ENCODE measurements at places on chromosomes 2 and 18.
A peak's percentile ranks its signal among the peaks of the same experiment; 100 is the strongest.

DNA sequence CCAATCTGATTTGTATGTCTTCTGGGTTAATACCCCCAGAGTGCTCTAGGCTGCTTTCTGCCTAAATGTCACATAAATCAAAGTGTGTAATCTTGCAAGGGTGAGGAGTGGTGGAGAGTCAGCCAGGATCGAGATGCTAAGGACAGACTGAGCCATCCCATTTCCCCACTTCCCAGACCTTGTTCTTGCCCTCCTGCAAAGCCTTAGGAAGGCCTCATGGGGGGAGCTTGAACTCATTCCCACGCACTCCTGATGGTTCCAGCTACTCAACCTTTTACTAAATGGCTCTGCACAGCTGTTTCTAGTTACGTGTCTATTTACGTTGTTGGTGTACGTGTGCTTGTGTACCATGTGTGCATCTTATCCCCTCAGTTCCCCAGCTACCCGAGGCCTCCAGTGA lies 423.6 kb upstream of the TNP1 start:
- no peak for DNase-seq

- DNase-seq, result no peak
Measured at GRCh38 chr2:71592181-71592711, 138.9 kb downstream of the DYSF start.

- no peak for DNase-seq
Measured at GRCh38 chr18:46346213-46346612, 242.0 kb downstream of the HAUS1 start.

GRCh38 chr2:86453836-86454235 lies 12.7 kb downstream of the KDM3A start:
- DNase-seq, result no peak

DNA sequence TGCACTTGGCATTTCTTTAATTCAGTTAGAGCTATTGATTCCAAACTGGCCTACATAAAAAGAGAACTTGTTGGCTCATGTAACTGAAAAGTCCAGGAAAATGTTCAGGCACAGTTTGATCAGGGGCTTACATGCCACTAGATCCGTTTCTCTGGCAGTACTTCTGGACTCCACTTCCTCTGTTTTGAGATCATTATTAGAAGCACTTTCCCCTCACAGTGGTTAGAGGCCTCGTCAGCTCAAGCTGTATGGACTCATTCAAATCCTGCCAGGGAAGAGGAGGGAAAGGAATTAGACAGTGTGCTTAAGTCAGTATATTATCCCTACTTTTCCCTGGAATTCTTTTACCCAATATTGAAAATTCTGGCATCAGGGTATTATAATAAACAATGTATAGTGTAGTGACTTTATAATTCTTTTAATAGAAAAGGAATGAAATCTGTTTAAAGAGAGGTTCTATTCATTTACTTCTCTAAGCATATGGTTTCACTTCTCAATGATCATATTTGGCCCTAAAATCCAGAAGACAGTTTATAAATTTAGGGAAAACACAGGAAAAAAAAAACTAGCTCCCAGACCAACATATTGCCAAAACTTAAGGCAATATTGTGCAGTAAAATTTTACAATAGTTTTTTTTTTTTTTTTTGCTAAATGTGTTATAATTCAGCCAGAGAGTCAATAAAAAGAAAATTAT lies 92.0 kb downstream of the ARMC9 start:
- no peak for DNase-seq

GRCh38 chr2:20443276-20443920 lies 3.5 kb upstream of the RHOB start:
- no peak for DNase-seq

- DNase-seq, result no peak
Measured at GRCh38 chr2:172128484-172128883, 25.8 kb upstream of the DLX2 start.

GRCh38 chr2:6653281-6653750 lies 212.4 kb downstream of the CMPK2 start:
- no peak for DNase-seq

DNA sequence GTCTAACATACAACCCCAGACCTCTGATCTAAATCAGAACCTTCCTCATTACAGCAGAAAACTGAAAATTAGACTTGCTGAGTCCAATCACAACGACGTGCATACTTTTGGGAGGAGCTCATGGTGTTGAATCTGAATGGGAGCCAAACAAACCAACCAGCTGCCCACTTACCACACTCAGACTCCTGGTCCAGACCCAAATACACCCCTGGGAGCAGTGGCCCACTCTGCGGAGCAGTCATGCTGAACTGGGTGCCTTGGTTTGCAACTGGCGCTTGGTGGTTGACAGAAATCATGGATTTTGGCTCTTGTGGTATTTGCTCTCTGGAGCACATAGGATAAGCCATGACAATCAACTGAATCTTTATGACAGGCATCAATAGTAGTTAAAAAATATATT lies 253.6 kb upstream of the TNP1 start:
- DNase-seq, result no peak

DNA sequence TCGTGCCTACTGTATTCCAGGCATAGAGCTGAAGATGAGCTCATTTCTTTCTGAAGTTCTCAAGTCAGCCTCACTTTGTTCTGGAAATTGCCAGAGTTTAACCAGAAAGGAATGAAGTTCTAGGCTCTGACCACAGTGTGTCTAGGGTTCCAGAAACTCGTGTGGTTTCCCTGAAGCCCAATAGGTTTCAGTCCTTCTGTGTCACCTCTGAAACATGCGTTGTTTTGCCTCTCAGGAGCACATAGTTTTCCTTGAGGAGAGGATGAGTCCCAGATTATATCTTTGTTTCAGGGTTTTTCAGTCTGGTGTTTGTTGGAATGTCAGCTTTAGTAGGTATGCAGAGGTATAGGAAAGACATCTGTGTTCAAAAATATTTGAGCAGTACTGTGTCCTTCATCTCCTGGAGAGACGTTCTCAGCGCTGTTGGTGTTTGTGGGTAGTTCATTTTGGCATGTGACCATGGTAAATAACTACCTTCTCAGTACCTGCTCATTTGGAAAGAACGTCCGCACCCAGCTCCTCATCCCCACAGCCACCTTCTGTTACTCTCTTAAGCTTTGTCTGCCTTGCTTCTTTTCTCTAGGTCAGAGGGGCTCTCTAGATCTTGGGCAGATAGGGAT lies 56.6 kb downstream of the RALBP1 start:
- no peak for DNase-seq

DNA sequence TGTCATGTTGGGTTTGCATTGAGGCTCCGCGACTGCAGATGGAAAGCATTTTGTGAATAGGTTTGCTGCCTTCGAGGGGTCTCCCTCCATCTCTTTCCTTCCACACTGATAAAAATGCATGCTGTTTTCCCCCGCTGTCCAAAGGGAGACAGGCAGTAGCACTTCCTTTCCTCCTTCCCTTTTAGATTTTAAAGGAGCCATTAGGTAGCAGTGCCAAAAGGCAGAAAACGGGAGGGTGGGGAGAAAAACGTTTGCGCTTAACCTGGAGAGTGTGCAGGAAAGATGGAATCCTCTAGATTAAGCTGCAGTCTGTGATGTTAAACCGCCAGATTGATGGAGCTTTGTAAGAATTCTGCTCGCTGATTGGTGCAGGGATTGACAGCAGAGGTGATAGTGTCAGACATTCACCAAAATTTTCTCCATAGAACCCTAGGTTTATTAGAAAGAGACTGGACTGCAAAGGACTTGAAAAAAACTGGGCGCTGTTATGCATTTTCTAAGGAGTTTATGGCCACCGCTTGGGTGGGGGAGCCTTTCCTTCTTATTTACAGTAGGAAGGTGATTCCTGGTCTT lies 688 bp downstream of the MAPRE2 start:
- DNase-seq, result no peak

DNA sequence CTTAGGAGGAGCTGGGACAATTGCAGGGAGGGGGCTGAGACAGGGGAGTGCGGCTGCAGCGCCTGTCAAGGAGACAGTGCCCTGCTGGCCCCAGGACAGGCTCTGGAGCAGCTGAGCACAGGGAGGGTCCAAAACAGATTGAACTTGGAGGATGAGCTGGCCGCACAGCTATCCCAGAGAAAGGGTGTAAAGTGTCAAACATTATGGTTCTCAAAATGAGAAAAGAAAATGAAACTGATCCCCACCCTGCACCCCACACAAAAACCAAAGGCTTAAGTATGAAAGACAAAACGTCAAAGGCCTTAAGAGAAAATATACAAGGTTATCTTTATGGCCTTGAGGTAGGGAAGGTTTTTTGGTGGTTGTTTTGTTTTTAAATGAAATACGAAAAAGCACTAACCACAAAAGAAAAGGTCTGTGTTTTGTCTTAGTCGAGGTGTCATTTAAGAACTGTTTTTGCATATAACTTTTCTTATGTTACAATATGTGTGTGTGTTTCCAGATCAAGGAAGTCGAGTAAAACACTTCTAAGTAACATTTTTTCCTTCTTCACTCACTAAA lies 111.8 kb downstream of the HDAC4 start:
- DNase-seq, result no peak

- no peak for DNase-seq
Measured at GRCh38 chr2:45483997-45484396, 127.1 kb downstream of the SRBD1 start.

GRCh38 chr2:2000724-2001061 lies 256.4 kb upstream of the PXDN start:
- no peak for DNase-seq

GRCh38 chr2:28393114-28393836 lies 617 bp downstream of the FOSL2 start:
- DNase-seq, result peak; percentile 45

DNA sequence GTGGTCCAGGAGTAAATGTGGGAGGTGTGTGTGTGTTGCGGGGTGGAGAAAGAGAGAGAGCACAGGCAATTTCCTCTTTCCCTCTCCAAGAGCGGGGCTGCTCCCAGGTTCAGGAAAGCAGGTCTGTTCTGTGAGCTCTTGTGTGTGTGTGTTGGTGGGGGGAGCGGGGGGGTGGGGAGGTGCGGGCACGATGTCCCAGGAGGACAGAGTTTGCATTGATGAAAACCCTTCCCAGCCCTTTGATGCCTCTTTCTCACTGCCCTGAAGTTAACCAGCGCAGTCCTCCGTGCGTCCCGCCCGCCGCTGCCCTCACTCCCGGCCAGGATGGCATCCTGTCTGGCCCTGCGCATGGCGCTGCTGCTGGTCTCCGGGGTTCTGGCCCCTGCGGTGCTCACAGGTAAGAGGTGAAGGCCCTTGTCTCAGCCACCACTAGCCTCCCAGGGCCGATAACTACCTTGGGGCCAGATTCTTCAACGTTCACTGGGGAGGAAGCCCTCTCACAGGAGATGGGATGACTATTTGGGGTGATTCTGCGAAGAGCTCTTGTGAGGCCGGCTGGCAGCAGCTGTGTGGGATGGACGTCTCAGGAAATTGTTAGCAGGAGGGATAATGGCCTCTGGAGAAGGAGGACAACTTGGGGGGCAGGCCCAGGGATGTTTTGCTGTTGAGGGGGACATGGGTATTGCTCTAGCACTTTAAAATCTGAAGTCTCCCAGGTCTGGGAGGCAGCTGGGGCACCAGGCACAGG lies at the start of gene SNORC:
TSS of gene SNORC (plus strand) at position 247 of the 748 bp plus-strand sequence. CDS start at position 325, 78 bp downstream.
- DNase-seq, result no peak

DNA sequence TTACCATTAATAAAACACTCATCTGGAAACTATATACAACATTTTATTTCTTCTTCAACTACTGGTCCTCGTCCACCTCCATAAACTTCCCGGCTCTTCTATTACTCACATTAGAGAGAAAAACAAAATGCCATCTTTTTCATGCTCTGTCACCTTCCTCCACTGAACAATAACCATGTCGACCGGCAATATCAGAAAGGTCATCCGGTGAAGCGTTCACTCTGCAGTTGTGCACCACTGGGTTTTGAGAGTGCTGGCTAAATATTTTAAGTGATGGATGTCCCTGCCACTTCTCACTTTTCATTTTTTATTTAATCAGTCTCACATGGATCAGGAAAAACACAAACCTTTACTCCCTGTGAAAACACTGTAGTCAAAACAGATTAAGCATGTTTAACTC lies 48.2 kb downstream of the SPP2 start:
- no peak for DNase-seq

GRCh38 chr2:16223841-16224177 lies 283.5 kb downstream of the MYCN start:
- DNase-seq, result no peak

DNA sequence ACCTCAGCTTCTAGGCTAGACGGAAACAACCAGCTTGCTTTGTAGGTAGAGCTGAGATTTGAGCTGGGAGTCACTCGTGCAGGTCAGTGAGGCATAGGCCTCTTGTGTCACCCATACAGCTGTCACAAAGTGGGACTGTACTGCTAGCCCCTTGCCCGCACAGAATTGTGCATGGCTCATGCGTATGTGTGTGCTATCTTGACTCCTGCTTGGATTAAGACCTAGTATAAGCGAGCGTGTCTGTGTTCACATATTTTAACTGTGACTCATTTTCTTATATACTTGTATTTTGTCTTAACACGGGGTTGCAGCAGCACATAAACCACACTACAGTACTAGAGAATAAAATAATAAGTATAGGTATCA lies 20.1 kb downstream of the CEP68 start:
- DNase-seq, result no peak

DNA sequence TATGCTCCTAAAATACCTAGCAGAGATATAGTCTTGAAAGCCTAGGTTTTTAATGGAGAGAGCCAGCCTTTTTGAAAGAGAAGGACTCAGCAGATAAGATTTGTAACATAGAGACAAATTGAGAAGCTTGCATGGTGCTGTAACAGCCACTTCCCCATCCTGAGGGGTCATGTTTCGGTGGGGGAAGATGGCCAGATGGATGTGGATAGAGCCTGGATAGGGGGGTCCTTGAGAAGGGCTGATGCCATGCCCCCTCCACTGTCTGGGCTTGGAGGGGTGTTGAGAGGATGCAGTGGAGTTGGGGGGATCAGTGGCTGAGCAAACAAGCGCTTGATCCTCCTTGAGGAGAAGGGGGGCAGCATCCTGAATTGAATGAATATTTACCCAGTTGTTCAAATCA lies 178.0 kb upstream of the HS6ST1 start:
- DNase-seq, result no peak

- DNase-seq, result no peak
Measured at GRCh38 chr2:11955884-11956291, 209.5 kb downstream of the LPIN1 start.

DNA sequence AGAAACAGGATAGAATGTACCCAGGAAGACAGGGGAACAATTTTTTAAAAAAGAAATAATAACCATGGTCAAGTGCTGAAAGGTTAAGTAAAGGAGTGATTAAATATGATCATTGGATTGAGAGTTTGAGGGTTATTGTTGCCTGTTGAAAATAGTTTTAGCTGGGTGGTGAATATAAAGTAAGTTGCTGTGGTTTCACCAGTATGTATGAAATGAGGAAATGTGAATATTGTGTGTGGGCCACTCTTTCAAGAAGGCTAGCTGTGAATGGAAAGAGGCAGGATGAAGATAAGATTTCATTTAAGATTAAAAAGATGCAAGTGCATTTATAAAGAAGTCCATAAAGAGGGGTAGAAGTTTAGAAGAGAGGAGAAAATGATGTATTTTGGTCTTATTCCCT lies 53.8 kb downstream of the GULP1 start:
- no peak for DNase-seq

GRCh38 chr18:9712611-9713010 lies 4.5 kb downstream of the RAB31 start:
- DNase-seq, result no peak

DNA sequence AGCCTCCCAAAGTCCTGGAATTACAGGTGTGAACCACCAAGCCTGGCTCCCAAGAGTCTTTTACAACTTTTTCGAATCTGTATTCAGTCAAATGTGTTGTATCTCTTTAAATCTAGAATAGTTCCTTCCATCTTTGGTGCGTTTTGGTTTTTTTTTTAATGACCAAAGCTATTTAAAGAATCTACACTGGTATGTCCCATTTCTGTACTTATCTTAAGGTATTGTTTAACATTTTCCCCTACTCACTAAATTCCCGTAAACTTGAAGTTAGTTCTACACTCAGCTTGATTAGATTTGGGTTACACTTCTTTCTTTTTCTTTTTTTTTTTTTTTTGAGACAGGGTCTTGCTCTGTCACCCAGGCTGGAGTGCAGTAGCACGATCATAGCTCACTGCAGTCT lies 63.8 kb downstream of the TMEM237 start:
- DNase-seq, result no peak
